ENCODE measurements at places on chromosomes 3 and 15. TPM values are rescaled to one million over a fixed set of nuclear protein-coding genes. Genes with fewer than 3 reads are reported as not detected.

DNA sequence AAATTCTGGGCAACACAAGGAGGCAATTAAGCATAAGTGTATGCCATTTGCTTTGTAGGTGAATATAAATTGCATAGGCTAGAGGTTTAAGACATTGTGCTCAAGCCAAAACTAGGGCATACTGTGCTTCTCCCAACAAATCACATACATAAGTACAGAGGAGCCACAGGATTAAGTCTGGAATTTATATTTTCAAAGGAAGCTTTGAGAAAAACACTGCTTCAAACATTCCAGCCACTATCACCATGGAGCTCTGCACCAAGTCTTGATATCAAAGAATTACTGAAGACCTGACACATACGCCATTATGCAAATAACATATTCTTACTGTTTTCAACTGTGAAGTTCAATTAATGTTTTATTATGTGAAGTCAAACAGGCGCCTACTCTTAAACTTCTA is 119.4 kb upstream of the NPHP3 start:
- no peak overlapping the region for H3K27ac ChIP-seq
- DNase-seq, result no peak
- no peak overlapping the region for H3K4me3 ChIP-seq
- no peaks in the 10 kb centered on the region for H3K36me3 ChIP-seq
- H3K4me1 ChIP-seq, result no peaks in the 10 kb centered on the region

- H3K36me3 ChIP-seq, result no peaks in the 10 kb centered on the region
- no peak overlapping the region for H3K4me3 ChIP-seq
- no peaks in the 10 kb centered on the region for H3K4me1 ChIP-seq
- H3K27ac ChIP-seq, result no peak overlapping the region
These were observed 19.9 kb downstream of the ALDH1L1 start for GRCh38 chr3:126160243-126161210.

GRCh38 chr15:66006986-66007385 is 137.7 kb downstream of the RAB11A start:
- DNase-seq, result no peak
- H3K27me3 ChIP-seq, result peaks cover 8% of the 10 kb centered on the region

GRCh38 chr3:171404376-171404967 is 55.7 kb downstream of the TNIK start:
- H3K4me3 ChIP-seq, result no peak overlapping the region
- H3K27ac ChIP-seq, result no peak overlapping the region

- H3K36me3 ChIP-seq, result no peaks in the 10 kb centered on the region
- H3K4me3 ChIP-seq, result no peak overlapping the region
- DNase-seq, result no peak
- no peak overlapping the region for H3K27ac ChIP-seq
- no peaks in the 10 kb centered on the region for H3K4me1 ChIP-seq
- H3K27me3 ChIP-seq, result no peaks in the 10 kb centered on the region
These were observed 878 bp downstream of the ISLR start for GRCh38 chr15:74174219-74174957.

The DPPA4 gene
- not detected for total RNA-seq

The ATP2B2 gene
- not detected for total RNA-seq

The AQR gene
- total RNA-seq, result 50.2 TPM

Measured in activated CD4-positive, alpha-beta T cell treated with anti-CD3 and anti-CD28 coated beads, Interleukin-2, amount 10 ng/mL, durations not matched to agents 24 days and 14 days (primary cell).